Vagina (tissue), 2 donors: ENCODE measurements at places on chromosomes 11 and 22.

GRCh38 chr11:115541518-115541917, 37.3 kb upstream of the CADM1 start:
- no peak overlapping the region for H3K27ac ChIP-seq
- H3K4me1 ChIP-seq = no peaks in the 10 kb centered on the region
- no peak for DNase-seq
- no peaks in the 10 kb centered on the region for H3K36me3 ChIP-seq
- no peak overlapping the region for H3K4me3 ChIP-seq

GRCh38 chr11:21316591-21316990, 647.2 kb downstream of the NELL1 start:
- H3K4me1 ChIP-seq = no peaks in the 10 kb centered on the region
- no peaks in the 10 kb centered on the region for H3K36me3 ChIP-seq
- DNase-seq = no peak
- H3K4me3 ChIP-seq = no peak overlapping the region

DNA sequence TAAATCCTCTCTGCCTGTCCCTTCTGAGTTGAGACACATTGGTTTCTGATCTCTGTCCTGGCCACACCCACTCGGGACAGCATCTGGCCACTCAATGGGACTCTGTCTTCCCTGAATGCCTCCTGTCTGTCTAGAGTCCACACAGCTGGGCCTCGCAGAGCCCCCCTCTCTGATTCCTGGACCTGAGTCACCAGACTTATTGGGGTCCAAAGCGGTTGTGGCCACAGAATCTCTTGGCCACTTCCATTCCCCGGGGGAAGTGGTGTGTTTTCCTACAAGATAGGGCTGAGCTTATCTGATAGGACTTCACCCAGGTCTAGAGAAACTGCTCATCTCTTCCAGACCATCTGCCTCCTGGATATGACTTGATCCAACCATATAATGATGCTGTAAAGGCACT, 57.4 kb upstream of the WNT11 start:
- no peaks in the 10 kb centered on the region for H3K36me3 ChIP-seq
- no peak for DNase-seq
- no peak overlapping the region for H3K4me3 ChIP-seq
- H3K4me1 ChIP-seq = no peaks in the 10 kb centered on the region
- H3K27ac ChIP-seq = no peak overlapping the region

- H3K4me3 ChIP-seq = no peak overlapping the region
- no peak overlapping the region for H3K27ac ChIP-seq
- no peaks in the 10 kb centered on the region for H3K4me1 ChIP-seq
- no peaks in the 10 kb centered on the region for H3K27me3 ChIP-seq
- no peak for DNase-seq
These were observed 27.4 kb upstream of the YPEL1 start for GRCh38 chr22:21762712-21763581.

GRCh38 chr22:21651521-21652009, 9.5 kb downstream of the SDF2L1 start:
- H3K4me1 ChIP-seq = peaks cover 22% of the 10 kb centered on the region
- no peaks in the 10 kb centered on the region for H3K27me3 ChIP-seq
- peak overlapping the region; percentile 93 for H3K4me3 ChIP-seq
- DNase-seq = no peak
- no peaks in the 10 kb centered on the region for H3K36me3 ChIP-seq
